NCI-H1105 (cell line): ENCODE measurements at places on chromosomes 1 and 21.

- DNase-seq, result no peak
Measured at GRCh38 chr1:94792473-94793295, 27.5 kb upstream of the SLC44A3 start.

GRCh38 chr1:208171616-208172422 is 72.4 kb downstream of the PLXNA2 start:
- DNase-seq, result no peak

GRCh38 chr1:46246548-46247435 is 771 bp upstream of the RAD54L start:
- DNase-seq, result no peak

- DNase-seq, result no peak
Measured at GRCh38 chr1:145944532-145944931, 13.3 kb downstream of the LIX1L start.

- no peak for DNase-seq
Measured at GRCh38 chr1:242470774-242471173, 53.7 kb downstream of the PLD5 start.

- no peak for DNase-seq
Measured at GRCh38 chr1:91502672-91503184, 2.1 kb downstream of the CDC7 start.

DNA sequence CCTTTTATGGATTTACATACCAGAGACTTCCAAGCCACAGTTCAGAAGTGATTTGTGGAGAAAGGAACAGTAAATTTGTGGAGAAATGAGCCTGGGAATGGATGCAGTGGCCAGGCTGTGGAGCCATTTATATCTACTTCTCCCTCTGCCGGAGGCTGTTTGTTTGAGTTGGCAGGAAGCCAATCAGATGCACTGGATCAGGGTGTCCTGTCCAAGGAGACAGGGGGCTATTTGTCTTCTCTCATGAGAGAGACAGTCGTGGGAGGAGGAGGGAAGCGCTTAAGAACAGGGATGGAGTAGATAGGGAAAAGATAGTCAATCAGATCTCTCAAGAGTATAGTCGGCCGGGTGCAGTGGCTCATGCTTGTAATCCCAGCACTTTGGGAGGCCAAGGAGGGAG is 2.8 kb upstream of the HAPLN2 start:
- DNase-seq, result peak; percentile 63

- DNase-seq, result no peak
Measured at GRCh38 chr1:86542631-86543030, 4.2 kb upstream of the CLCA4 start.
